ENCODE measurements at places on chromosomes 2 and 18. TPM values are rescaled to one million over a fixed set of nuclear protein-coding genes. Genes with fewer than 3 reads are reported as not detected.

DNA sequence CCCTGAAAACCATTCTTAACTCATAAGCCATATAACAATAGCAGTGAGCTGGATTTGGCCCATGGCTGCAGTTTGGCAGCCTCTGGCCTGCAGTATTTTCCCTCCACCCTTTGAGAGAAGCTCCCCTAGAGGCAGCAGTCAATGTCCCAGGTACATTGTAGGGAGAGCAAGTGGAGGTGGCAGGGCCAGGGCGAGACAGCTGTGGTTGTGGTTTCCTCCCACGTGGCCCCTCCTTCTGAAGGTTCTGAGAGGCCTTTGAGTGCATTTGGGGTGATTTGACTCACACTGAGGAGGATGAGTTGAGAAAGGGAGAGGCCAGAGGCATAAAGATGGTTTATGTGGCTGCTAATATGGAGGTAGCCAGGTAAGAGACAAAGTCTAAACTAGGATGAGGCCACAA lies 45.5 kb upstream of the LDAH start:
- DNase-seq = no peak
- no peaks in the 10 kb centered on the region for H3K27me3 ChIP-seq
- H3K36me3 ChIP-seq = no peaks in the 10 kb centered on the region

- no peak overlapping the region for H3K27ac ChIP-seq
- no peaks in the 10 kb centered on the region for H3K27me3 ChIP-seq
- no peak overlapping the region for H3K4me3 ChIP-seq
- peaks cover 8% of the 10 kb centered on the region for H3K4me1 ChIP-seq
Measured at GRCh38 chr2:68463287-68463877, 3.7 kb downstream of the FBXO48 start.

DNA sequence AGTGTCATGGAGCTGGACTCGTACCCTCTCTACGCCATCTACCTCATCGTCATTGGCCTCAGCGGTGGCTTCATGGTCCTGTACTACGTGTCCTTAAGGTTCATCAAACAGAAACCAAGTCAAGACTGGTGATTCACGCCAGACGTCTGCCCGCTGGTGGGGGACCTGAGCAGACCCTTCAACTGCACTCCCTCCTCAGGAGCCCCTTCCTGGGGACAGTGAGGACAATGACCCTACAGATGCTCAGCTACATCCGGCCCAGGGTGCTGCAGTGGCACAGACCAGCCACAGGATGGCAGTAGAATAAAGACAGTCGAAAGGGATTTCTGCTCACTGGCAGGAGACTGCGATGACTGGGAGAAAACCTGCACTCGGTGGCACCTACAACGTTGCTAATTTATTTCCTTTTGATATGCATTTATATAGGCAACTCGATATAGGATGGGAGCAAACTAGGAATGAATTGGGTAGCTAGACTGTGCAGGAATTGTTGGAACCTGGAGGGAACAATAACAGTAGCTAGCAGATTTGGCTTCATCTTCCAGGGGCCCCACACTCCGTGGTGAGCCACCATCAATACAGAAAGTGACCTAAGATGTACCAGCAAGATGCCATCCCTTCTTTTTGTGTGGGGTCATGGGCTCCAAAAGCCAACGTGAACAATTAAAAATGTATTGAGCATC lies 39.2 kb downstream of the ABCG8 start:
- no peaks in the 10 kb centered on the region for H3K36me3 ChIP-seq
- H3K4me1 ChIP-seq = peaks cover 4% of the 10 kb centered on the region
- no peaks in the 10 kb centered on the region for H3K27me3 ChIP-seq
- H3K27ac ChIP-seq = no peak overlapping the region
- H3K4me3 ChIP-seq = no peak overlapping the region

DNA sequence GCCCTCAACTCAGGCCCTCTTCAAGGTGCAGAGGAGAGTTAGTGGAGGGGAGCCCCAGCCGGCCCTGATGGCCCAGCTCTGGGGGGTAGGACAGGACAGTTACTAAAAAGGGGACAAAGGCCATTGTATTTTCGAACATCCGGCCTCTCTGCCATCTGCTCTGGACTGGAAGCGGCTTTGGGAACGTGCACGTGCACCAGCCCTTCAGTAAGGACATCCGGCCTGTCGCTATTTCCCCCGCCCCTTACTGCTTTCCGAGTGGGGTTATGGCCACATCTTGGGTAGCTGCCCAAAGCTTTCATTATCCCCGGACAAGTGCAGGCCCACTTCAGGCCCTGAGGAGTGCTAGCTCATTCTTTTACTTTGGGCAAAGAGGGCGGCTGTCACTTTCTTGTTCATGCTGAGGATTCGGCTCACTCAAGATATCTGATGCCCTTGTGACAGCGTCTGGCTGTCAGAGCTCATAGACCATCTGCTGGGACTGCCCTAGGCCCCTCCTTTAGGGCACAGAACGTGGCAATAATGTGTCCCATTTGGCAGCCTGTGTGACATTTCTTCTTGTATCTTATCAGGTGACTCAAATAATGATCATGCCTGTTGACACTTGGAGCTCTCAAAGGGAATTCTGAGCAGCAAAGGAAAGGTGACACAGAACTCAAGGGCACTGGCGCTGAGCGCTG lies 17.5 kb downstream of the SLC4A3 start:
- H3K4me1 ChIP-seq = peaks cover 17% of the 10 kb centered on the region
- H3K27ac ChIP-seq = no peak overlapping the region
- no peak for DNase-seq
- H3K4me3 ChIP-seq = no peak overlapping the region
- no peaks in the 10 kb centered on the region for H3K36me3 ChIP-seq
- H3K27me3 ChIP-seq = no peaks in the 10 kb centered on the region

DNA sequence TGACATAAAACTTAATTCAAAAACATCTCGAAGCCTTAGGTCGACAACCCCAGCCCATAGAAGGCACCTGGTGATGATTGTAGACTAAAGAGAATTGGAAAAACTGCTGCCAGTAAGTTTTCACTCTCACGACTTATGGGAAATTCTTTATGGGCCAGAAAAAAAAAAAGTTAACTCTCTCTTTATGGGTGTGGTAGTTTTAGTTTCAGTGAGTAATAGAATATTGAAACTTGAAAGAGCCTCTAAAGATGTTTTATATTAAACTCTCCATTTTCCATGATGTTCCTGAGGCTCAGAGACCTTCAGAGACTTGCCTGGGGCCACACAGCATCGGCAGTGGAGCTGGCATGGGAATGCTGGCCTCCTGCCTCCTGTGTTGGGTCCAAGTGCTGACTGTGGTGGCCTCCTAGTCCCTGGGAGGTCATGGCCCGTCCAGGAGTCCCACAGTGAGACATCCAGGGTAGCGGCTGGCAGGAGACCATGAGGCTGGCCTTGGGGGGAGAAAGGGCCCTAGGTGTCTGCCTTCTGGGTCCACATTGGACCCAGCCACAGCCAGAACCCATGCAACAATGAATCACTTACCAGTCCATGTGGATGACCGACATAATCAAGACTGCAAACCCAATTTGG lies 158.9 kb downstream of the SEPTIN10 start:
- DNase-seq = no peak
- no peaks in the 10 kb centered on the region for H3K27me3 ChIP-seq
- H3K27ac ChIP-seq = no peak overlapping the region
- no peak overlapping the region for H3K4me3 ChIP-seq
- no peaks in the 10 kb centered on the region for H3K4me1 ChIP-seq

DNA sequence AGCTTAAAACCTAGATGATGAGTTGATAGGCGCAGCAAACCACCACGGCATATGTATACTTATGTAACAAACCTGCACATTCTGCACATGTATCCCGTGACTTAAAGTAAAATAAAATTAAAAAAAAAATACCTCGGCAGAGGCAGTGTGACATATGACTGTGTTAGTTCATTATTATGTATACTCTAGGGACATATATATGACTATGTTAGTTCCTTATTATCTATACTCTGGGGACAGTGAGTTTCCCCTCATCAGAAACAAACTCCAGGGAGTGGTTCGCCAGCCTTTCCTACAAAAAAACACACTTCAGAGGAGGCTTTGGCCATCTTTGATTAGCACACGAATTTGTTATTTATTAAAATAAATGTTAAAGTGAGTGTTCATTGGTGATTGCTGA lies 209.5 kb downstream of the PIEZO2 start:
- no peak for DNase-seq
- H3K27ac ChIP-seq = no peak overlapping the region
- no peaks in the 10 kb centered on the region for H3K36me3 ChIP-seq
- peaks cover 4% of the 10 kb centered on the region for H3K27me3 ChIP-seq
- no peaks in the 10 kb centered on the region for H3K4me1 ChIP-seq

GRCh38 chr2:170930991-170931266 lies 1.9 kb downstream of the GORASP2 start:
- no peak overlapping the region for H3K27ac ChIP-seq
- DNase-seq = no peak
- H3K4me1 ChIP-seq = peaks cover 22% of the 10 kb centered on the region
- H3K36me3 ChIP-seq = no peaks in the 10 kb centered on the region
- H3K4me3 ChIP-seq = no peak overlapping the region

DNA sequence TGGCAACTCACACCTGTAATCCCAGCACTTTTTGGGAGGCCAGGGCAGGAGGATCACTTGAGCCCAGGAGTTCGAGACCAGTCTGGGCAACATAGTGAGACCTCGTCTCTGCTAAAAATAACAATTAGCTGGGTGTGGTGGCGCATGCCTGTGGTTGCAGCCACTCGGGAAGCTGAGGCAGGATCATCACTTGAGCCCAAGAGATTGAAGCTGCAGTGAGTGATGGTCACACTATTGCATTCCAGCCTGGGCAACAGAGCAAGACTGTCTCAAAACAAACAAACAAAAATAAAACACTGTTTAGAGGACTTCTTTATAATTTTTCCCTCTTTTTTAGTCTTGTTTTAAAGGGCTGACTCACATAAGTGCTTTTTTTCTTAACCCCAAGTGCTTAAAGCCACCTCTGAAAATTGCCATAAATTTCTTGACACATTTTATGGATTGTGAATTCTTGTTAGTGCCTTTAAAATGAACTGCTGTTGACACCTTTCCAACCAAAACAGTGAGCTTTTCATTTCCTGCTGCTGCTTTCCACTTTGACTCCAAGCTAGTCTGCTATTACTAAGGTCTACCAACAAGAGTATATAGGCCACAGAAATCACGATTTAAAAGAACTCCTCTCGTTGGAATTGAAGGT lies 41.7 kb downstream of the CYP20A1 start:
- no peak overlapping the region for H3K4me3 ChIP-seq
- H3K27me3 ChIP-seq = no peaks in the 10 kb centered on the region
- peaks cover 62% of the 10 kb centered on the region for H3K36me3 ChIP-seq
- DNase-seq = no peak
- H3K27ac ChIP-seq = no peak overlapping the region

GRCh38 chr2:55421326-55421725 lies 1.7 kb upstream of the CCDC88A start:
- peaks cover 20% of the 10 kb centered on the region for H3K4me1 ChIP-seq
- no peaks in the 10 kb centered on the region for H3K27me3 ChIP-seq
- H3K36me3 ChIP-seq = no peaks in the 10 kb centered on the region
- DNase-seq = no peak

GRCh38 chr2:232713505-232713904 lies 16.4 kb downstream of the GIGYF2 start:
- H3K27ac ChIP-seq = no peak overlapping the region
- no peak overlapping the region for H3K4me3 ChIP-seq
- H3K4me1 ChIP-seq = no peaks in the 10 kb centered on the region
- peaks cover 10% of the 10 kb centered on the region for H3K36me3 ChIP-seq
- no peaks in the 10 kb centered on the region for H3K27me3 ChIP-seq

GRCh38 chr2:196266351-196266750 lies 95.0 kb upstream of the STK17B start:
- DNase-seq = no peak
- H3K4me1 ChIP-seq = peaks cover 74% of the 10 kb centered on the region
- no peaks in the 10 kb centered on the region for H3K27me3 ChIP-seq
- H3K4me3 ChIP-seq = no peak overlapping the region
- peak overlapping the region; percentile 90 for H3K27ac ChIP-seq

DNA sequence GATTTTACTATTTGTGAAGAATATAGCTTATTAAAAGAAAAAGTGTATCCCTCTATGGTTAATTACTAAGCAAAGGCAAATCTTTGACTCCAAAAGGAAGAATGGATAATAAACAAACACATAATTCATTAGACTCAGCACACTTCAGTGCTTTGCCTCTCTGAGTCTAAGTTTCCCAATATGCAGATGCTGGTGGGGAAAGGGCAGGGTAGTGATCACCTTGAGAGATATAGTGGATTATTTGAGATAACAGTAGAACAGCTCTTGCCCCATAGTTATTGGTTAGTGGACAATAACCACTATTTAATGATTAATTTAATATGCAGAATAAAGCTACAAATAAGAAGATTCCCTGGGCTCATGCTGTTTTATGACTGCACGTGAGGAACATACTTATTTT lies 98.2 kb upstream of the SLC8A1 start:
- no peaks in the 10 kb centered on the region for H3K4me1 ChIP-seq
- no peaks in the 10 kb centered on the region for H3K36me3 ChIP-seq
- H3K27me3 ChIP-seq = no peaks in the 10 kb centered on the region
- H3K27ac ChIP-seq = no peak overlapping the region
- no peak overlapping the region for H3K4me3 ChIP-seq

DNA sequence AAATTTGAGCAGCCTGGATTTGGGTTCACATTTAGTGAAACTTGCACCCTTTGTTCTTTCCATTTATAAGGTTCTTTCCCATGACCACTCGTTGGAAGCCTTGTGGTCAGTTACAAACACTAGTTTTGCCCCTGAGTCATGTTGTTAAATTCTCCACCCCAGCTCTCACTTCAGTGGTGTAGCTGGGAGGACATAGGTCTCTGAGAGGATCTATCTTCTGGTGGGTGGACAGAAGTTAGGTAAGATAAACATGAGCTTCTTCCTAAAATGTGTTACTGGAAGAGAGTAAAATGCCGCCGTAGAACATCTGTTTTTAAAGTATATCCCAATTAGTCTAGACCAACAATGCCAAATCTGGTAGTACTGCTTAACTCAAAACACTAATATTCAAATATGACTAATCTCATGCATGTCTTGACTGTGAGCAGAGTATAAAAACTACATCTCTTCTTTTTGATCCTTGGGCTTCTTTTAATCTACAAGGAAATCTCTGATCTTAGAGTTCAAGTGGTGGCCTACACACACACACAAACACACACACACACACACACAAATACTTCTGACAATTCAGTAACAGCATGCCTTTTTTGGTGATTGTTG lies 162.6 kb upstream of the FN1 start:
- H3K27me3 ChIP-seq = no peaks in the 10 kb centered on the region
- H3K4me1 ChIP-seq = no peaks in the 10 kb centered on the region

DNA sequence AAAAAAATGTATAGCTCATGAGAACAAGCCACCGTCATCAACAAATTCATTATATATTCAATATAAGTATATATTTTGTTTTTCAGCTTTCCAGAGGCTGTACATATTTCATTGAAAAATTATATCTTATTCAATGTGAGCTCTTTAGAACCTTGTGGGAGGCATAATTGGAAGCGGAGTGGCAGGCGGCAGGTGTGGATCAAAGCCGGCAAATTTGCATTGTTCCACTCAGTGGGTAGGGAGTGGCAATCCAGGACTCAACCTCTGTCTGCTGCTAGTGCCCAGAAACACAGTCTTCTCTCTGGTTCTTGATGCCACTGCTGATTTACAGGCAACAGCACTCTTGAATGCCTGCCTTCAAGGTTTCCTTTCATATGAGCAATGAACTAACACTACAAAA lies 46.9 kb downstream of the GCA start:
- no peak overlapping the region for H3K4me3 ChIP-seq
- no peak overlapping the region for H3K27ac ChIP-seq
- H3K36me3 ChIP-seq = no peaks in the 10 kb centered on the region
- no peak for DNase-seq
- no peaks in the 10 kb centered on the region for H3K27me3 ChIP-seq

- H3K4me3 ChIP-seq = no peak overlapping the region
- H3K36me3 ChIP-seq = no peaks in the 10 kb centered on the region
Measured at GRCh38 chr2:69734035-69734611, 7.8 kb upstream of the ANXA4 start.

Gene G6PC2
- not detected for total RNA-seq

Gene DYNAP
- total RNA-seq = not detected

Gene DPP10
- total RNA-seq = not detected

Gene SCN7A
- not detected for total RNA-seq

Gene CPO
- total RNA-seq = not detected

Gene CDH19
- total RNA-seq = not detected

Data from B cell (primary cell).